ENCODE measurements at places on chromosomes 2 and 18.
A peak's percentile ranks its signal among the peaks of the same experiment; 100 is the strongest.

GRCh38 chr18:6624271-6624660, 105.2 kb upstream of the ARHGAP28 start:
- no peak for DNase-seq

DNA sequence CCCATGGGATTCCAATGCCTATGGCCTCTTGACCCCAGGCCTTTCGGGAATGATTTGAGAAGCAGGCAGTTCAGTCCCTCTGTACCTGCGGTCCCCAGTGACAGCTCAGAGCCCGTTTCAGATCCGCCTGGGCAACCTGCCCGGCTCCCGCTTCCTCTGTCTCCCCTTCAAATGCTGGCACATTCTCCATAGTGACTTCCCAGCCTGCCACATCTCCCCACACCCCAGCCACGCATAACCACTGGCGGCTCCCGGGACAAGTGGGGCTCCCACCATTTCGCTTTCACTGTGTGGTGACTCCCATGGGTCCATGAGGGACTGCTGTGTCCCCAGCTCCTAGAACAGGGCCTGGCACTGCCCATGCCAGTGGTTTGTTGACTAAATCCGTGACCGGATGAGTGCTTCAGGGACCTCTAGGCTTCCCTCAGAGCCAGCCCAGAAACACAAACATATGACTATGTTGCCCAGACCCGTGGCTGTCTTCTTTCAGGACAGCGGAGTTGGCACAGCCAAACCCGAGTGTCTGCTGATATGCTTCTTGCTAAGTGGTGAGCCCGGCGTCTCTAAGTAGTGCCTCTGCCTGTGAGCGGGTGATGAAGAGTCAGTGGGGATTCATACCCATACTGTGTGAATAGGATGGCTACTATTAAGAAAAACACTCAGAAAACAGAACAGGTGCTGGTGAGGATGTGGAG, 91.2 kb downstream of the GLI2 start:
- no peak for DNase-seq

GRCh38 chr2:125870264-125870663, 785.7 kb upstream of the GYPC start:
- DNase-seq = no peak

DNA sequence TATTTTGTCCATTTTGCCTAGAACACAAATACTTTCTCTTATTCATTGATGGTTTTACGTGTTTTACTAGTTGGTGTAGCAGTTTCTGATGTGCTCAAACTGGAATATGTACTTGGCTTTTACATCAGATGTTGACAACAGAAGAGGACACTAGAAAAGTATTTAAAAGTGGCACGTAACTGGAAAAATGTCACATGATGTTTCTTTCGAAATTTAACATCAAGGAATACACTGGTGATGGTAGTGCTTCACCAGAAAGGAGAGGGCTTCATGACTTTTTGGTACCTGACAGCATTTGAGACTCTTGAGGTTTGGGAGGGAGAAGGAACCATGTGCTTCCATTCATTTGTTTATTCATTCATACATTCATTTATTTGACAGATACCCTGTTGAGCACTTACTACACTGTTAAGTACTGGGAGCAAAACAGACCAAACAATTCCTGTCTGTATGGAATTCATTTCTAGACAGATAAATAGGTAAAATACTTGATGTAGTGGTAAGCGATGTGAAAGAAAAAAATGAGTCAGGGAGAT, 1.5 kb downstream of the GIGYF2 start:
- DNase-seq = no peak

- no peak for DNase-seq
These were observed 21.5 kb upstream of the GMCL1 start for GRCh38 chr2:69807821-69808540.

DNA sequence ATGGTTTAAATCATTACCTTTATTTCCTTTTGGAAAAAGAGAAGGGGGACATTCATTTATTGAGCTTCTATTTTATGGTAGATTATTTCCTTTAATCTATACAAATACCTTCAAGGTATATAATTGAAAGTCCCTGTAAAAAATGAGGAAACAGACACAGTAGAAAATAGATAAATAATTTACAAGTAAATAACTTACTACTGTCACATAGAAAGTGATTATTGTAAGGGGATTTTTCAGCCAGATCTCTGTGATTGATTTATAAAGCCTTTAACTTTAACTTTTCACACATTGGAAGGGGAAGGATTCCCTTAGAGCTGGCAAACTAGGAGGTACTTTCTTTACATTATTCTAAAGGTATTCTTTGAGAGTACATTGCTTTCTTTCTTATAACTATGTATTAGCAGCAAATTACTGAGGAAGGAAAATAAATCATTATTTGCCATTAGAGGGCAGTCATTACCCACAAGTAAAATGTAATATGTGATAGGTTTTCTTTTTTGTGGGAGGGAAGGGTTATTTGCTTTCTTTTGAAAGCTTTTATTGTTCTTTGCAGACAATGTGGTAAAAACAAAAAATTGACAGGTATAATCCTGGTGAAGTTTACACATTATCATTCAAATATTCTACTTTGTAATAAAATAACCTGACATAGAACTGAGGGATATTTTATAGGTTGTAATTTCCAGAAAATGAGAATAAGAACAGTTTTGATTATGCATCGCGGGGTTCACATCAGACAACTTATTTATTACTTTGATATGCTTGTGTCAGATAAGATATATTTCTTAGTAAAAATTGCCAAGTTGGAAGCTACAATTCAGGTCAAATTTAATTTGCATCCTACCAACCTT, 24.8 kb upstream of the RPE start:
- peak; percentile 64 for DNase-seq

DNA sequence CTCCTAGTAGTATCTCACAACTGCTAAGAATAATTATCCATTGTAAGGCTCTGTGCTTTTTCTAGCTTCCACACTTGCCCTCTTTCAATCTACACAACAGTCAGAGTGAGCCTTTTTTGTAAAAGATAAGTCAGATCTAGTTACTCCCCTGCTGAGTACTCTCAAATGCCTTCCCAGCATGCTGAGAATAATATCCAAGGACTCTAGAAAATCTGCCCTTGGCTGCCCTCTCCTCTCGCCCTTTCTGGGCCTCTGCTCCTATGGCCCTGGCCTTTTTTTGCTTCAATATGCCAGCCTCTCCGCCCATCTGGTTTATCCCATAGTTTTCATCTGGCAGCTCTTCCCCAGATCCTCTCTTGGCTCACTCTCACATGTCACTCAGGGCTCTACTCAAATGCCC, 455.9 kb upstream of the UBE2E3 start:
- DNase-seq = no peak

DNA sequence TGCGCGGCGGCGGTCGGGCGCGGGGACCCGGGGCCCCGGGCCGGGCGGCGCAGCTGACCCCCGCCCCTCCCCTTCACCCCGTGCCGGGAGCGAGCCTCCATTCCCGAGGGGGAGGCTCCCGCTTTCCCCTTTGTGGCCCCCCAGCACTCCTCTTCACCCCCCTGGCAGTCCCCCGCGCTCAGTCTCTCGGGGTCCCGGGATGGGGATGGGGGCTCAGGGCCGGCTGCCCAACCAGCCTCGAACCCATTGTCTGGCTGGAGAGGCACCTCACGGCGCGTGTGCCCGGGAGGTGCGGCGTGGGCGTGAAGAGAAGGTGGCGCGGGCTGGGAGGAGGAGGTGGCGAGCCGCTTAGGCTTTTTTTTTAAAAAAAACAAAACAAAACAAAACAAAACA, 748 bp downstream of the FMNL2 start:
- peak; percentile 42 for DNase-seq

GRCh38 chr18:62281684-62282083, 43.4 kb upstream of the TNFRSF11A start:
- no peak for DNase-seq

GRCh38 chr18:50358844-50359243, 16.0 kb upstream of the SKA1 start:
- DNase-seq = no peak

GRCh38 chr2:62186156-62186905, 9.6 kb upstream of the B3GNT2 start:
- no peak for DNase-seq

DNA sequence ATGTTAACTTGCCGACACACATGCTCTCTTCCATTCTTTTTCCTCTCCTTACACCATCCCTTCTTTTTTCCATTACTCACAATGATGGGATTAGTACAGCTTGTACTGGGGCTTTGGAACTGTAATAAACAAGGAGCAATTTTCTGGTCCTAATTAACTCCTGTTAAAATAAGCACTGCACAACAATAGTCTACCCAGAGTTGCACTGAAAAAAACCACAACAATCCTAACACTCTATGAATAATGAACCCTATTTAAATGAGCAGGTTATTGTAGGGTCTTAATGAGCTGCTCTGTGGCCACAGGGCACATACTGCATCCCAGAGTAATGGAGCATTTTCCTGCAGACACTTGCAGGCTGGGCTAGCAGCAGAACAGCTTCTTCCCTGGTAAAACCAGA, 380.3 kb downstream of the NRXN1 start:
- DNase-seq = no peak

GRCh38 chr2:20012282-20013125, at the start of gene MATN3:
Gene MATN3 (minus strand): TSS chr2:20012668. CDS start chr2:20012631, 37 bp downstream.
- DNase-seq = no peak

DNA sequence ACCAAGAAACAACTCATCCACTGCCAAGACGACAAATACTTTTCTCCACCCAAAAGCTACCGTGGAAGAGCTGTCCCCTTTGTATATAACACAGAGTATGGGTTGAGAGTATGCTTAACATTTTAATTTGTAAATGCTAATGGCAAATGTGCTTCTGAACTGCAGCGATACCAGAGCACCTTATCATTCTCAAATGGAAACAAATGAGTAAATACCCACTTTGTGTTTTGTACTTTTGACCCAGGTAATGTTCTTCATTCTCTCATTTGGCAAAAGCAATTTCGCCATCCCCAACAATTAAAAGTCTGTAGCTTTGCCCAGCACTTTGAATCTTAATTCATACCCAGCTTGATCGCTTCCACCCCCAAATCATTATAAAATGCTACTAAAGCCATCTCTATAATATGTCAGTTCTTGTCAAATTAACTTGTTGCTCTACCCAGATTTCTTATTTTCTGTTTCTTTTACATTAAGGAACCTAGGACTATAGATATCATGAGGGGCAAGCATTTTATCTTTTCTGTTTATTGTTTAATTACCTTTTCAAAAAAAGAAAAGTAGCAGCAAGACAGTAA, 6.2 kb upstream of the POU3F3 start:
- DNase-seq = peak; percentile 49

- no peak for DNase-seq
These were observed 43.2 kb upstream of the FHL2 start for GRCh38 chr2:105442056-105442455.

- no peak for DNase-seq
These were observed 95.2 kb upstream of the BOD1L2 start for GRCh38 chr18:57051657-57052044.

GRCh38 chr2:57207191-57207590, 839.4 kb upstream of the VRK2 start:
- no peak for DNase-seq

DNA sequence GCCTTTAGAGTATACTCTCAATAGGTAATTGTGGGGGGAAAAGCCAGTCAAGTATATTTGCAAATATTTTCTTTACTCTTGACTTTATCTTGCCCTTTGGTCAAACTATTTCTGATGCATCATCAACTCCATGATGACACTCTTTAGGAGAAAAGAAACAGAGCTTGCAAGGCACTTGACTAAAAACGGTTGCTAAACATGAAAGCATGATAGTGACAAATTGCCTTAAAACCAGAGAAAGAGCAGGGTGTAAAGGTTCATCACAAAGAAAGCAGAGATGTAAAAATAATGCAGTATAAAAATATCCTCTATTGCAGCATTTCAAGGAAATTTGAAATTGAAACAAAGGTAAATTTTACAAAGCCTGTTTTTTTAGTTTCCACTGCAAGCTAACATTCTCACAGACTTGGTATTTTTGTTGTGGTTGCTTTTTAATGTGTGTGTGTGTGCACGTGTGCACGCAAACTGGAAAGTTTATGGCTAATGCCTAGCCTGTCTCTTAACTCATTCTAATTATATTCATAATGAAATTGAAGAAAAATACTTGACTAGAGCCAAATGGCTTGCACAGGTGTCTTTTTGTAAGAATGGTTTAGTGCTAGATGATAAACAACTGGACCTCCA, 503.6 kb downstream of the ARHGAP15 start:
- no peak for DNase-seq
